ENCODE measurements at places on chromosomes 16 and 17. TPM values are rescaled to one million over a fixed set of nuclear protein-coding genes. Genes with fewer than 3 reads are reported as not detected.

GRCh38 chr16:85197611-85198566 is 85.6 kb upstream of the CIBAR2 start:
- no peak overlapping the region for H3K4me3 ChIP-seq
- H3K4me1 ChIP-seq = peaks cover 62% of the 10 kb centered on the region
- no peaks in the 10 kb centered on the region for H3K27me3 ChIP-seq
- H3K36me3 ChIP-seq = no peaks in the 10 kb centered on the region

- 0 out of 2 replicates have a peak, but pooled peaks cover 4% of the 10 kb centered on the region for H3K4me1 ChIP-seq
- no peak overlapping the region for H3K27ac ChIP-seq
- peak; percentile 22 for DNase-seq
- peaks cover 80% of the 10 kb centered on the region for H3K27me3 ChIP-seq
These were observed 13.9 kb upstream of the OR1F1 start for GRCh38 chr16:3173892-3174617.

DNA sequence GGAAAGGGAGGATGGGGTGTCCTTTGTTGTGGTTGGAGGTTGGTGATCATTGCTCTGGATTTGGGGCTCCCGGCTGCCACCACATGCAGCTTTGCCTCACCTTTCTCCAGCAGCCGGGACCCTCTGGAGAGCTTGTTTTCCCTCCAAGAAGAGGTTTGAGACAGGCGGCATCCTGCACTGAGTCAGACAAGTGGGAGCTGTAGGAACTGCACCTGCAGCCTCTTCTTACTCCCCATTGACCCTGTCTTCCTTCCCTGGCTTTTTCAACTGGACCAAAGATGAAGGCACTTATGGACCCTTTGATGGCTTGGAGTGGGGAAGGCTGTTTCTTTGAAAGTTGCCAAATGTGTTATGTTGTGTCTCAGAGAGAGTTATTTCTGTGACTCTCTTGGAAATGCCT is 16.6 kb downstream of the KCTD2 start:
- no peaks in the 10 kb centered on the region for H3K27me3 ChIP-seq
- H3K27ac ChIP-seq = no peak overlapping the region
- H3K4me1 ChIP-seq = peaks cover 11% of the 10 kb centered on the region

- H3K4me3 ChIP-seq = no peak overlapping the region
- H3K27ac ChIP-seq = no peak overlapping the region
- H3K27me3 ChIP-seq = no peaks in the 10 kb centered on the region
- no peak for DNase-seq
These were observed 44.1 kb downstream of the MIS12 start for GRCh38 chr17:5530265-5531084.

Gene TBC1D24
- polyA plus RNA-seq = 10.1 TPM

Gene PSMB3
- 308 TPM for polyA plus RNA-seq

Gene MYL11
- polyA plus RNA-seq = 2.1 TPM
